ENCODE measurements at places on chromosomes 12 and 14. TPM values are rescaled to one million over a fixed set of nuclear protein-coding genes. Genes with fewer than 3 reads are reported as not detected.
A peak's percentile ranks its signal among the peaks of the same experiment; 100 is the strongest.

DNA sequence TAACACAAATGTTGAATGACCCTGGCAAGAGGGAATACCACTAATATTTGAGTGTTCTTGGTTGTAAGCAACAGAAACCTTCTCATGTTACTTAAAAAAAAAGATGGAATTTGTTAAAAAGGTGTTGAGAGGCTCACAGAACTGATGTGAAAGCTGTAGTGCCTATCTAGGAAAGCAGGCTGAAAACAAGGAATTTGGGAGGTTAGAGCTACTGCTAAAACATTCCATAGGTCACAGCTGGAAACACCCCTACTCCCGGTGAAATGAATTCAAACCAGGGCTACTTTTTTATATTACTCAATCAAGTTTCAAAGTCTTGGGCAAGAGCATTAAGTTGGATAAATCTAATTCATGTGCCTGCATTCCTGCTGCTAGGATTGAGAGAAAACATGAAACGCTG lies 104.1 kb downstream of the SLC35F4 start:
- DNase-seq = no peak

DNA sequence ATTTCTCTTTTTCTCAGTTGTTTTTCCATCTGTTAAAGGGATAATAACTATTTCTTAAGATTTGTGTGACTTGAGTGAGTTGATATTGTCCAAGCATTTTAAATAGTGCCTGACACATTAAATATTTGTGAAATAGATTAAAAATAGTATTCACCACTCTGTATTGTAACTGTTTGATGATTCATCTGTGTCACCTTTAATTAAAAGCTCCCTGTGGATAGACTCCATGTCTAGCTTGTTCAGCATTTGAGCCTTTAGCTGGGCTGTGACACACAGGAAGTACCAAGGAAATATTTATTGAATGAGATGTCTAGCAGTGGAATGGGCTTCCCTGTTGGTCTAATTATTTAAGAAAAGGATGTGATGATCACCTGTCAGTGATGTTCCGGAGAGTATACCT lies 1.8 kb upstream of the GLIPR1L2 start:
- DNase-seq = peak; percentile 67

The ZNF891 gene
- 1.2 TPM for total RNA-seq

GRCh38 chr12:101322480-101322879 lies 42.6 kb downstream of the UTP20 start:
- DNase-seq = no peak

The PDZRN4 gene
- not detected for total RNA-seq

GRCh38 chr12:2963760-2964292 lies 4.6 kb downstream of the TEAD4 start:
- DNase-seq = peak; percentile 39

DNA sequence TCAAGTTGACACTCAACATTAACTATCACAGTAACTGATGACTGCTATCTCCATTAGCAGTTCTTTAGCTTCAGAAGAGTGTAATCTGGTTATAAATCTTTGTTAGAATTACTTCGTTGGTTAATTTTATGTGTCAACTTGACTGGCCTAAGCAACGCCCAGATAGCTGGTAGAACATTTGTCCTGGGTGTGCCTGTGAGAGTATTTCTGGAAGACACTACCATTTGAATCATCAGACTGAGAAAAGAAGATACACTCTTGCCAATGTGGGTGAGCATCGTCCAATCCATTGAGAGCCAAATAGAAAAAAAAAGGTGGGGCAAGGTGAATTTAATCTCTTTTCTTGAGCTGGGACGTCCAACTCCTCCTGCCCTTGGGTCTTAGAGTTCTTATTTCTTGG lies 129.0 kb downstream of the IGF1 start:
- DNase-seq = no peak

- DNase-seq = no peak
Observed at GRCh38 chr12:110821917-110822316, 24.9 kb upstream of the CCDC63 start.

The MYH6 gene
- not detected for total RNA-seq

GRCh38 chr12:52682938-52683574 lies 2.8 kb upstream of the KRT1 start:
- no peak for DNase-seq

GRCh38 chr12:29320295-29321085 lies 60.5 kb downstream of the ERGIC2 start:
- DNase-seq = peak; percentile 98

GRCh38 chr12:105426766-105427165 lies 96.3 kb downstream of the C12orf75 start:
- no peak for DNase-seq

The TCL1A gene
- total RNA-seq = not detected

DNA sequence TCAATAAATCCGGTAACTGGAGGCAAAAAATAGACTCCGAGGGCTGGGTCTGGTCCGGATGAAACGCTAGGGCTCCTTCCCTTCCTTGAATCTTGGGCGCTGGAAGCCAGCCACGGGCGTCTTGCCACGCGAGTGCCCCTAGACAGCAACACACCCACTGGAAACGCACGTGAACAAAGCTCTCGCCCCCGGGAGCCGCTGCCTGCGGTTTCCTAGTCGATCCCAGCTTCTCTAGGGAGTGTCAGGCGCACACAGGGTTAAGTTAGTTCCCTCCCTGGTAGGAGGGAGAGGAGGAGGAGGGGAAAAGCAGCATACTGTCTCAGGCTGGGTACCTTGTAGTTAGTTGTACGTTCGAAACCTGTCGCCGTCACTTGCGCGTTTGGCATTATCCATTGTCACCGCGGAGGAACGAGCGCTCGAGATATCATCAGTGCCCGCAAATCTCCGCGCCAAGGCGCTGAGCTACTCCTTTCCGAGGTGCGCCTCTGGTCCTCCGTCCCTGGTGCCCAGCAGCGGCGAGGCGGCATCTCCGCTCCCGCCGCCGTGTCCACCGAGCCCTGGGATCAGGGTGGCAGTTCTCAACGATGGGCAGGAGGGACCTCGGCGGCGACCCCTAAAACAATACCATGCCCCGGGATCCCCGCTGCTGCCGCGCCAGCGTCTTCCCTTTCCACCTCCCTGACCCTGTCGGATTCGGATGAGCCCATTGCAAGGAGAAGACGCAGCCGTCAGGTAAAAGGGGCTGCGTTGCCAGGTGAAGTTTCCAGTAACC lies at the start of gene FLRT2:
Gene FLRT2 (plus strand): TSS at position 342 of the 772 bp plus-strand sequence. CDS start 91,371 bp downstream, outside the sequence.
- DNase-seq = peak; percentile 55

The IGFBP6 gene
- total RNA-seq = 973 TPM

DNA sequence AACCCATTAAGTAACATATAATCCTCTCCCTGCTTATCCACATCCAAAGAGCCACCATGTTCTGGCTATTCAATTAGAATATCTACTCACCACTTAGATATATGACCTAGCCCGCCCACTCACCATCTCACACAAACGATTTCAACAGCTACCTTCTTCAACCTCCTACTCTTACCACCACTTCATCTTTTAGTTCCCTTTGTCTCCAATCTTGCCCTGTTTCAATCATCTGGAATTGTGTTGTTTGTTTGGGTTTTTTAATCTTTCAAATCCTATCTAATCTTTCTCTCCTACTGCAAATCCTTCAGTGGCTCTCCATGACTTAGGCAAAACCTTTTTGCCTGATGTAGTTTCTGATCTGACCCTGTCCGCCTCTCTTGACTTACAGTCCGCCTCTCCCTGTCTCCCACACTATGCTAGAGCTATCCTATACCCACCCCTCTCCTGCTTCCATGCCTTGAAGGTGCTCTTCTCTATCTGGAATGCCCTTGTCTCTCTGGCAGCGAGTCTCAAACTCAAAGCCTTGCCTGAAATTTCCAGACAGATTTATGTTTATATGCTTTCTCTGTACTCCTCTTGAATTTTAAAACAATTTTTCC lies 161.0 kb upstream of the CRY1 start:
- DNase-seq = no peak

The STAC3 gene
- 0.26 TPM for total RNA-seq

- DNase-seq = no peak
Observed at GRCh38 chr12:116476227-116476822, 82.9 kb upstream of the MAP1LC3B2 start.

DNA sequence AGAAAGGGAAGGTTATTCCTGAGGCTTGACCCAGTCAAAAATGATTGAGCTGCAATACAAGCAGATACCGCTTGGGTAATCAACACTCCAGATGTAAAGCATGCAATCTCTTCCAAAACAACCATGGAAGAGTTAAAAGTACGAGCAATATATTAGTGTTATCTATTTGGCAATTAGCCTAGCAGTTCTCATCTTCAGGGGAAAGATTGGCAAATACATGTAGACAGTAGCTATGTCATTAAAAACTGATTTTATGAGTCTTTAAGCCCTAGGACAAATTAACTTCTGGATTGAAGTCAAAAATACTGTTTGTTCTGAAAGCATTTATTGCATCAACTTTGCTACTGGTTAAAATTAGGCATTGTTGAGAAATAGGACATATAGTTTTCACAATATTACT lies 9.3 kb upstream of the GYS2 start:
- no peak for DNase-seq

DNA sequence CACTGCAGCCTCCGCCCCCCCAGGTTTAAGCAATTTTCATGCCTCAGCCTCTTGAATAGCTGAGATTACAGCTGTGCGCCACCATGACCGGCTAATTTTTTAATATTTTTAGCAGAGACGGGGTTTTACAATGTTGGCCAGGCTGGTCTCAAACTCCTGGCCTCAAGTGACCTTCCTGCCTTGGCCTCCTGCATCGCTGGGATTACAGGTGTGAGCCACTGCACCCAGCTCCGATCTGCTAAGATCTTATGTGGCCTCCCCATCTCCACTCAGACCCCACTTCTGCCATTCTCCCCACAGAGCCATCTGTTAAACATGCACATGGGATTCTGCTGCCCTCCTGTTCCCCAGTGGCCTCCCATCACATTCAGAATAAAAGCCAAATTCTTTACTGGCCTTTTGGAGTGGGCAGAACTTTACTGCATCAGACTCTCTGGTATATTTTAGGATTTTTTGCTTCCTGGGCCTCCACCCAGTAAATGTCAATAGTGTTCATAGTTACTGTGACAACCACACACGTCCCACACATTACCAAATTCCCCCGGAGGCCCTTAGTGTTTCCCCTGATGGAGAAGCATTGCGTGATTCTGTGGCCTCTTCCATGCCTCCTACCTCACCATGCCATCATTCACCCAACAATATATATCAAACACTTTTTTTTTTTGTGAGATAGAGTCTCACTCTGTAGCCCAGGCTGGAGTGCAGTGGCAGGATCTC lies 96.3 kb downstream of the PTPN11 start:
- DNase-seq = no peak

DNA sequence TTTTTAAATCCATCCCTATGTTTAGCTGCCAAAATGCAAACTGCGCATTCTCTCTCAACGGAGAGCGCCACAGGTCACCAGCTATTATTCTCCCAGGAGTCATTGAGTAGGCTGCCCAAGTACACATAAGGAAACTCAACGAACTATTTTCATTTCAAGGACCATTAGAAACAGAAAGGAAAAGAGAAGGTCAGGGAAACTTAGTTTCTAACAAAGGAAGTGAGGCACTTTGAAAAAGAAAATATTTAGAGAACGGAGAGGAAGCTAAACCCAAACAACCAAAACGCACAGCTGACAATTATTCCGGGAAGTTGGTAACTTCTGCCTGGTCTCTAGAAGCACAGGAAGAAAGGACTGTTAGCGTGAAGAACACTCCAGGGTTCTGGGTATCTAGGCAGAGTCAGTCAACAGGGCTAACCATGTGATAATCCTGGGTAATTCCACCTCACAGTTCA lies 23.5 kb downstream of the GPHB5 start:
- no peak for DNase-seq

The HOXC12 gene
- not detected for total RNA-seq

GRCh38 chr14:61321385-61322010 lies at the start of gene PRKCH:
PRKCH (plus strand) TSS chr14:61321579; CDS start chr14:61322102, 523 bp downstream.
- peak; percentile 44 for DNase-seq

- peak; percentile 65 for DNase-seq
Observed at GRCh38 chr12:6828781-6829535, 751 bp downstream of the P3H3 start.

The CLEC1A gene
- not detected for total RNA-seq

The WNT1 gene
- total RNA-seq = not detected

DNA sequence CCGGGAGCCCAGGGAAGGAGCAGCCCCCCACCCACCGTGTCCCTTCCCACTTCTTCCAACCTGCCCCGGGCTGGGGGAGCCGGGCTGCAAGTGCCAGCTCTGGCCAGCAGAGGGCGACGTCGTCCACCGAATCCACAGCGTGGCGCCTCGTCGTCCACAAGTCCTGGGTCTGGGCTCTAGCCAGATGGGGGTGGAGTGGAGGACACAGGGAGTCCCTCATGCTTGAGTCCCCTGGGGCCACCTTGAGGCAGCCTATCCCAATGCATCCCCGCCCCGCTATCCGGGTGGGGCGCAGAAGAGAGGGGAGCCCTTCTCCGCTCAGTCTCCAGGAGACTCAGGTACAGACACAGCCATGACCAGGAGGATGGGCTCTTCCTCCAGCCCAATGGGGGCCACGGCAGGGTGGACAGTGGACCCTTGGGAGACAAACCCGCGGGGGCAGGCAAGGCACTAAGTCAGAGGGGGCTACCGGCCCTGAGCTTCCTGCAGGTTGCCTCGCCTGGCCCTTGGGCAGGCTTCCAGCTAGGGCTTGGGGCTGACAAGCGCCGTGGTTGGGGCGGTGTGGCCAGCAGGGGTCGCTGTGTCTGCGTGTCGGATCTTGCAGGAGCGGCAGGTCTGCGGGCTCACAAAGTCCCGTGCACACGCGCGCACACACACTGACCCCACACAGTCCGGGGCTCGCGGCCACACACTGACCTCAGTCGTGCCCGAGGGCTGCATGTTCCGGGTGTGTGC lies 5.5 kb downstream of the AQP5 start:
- peak; percentile 70 for DNase-seq

DNA sequence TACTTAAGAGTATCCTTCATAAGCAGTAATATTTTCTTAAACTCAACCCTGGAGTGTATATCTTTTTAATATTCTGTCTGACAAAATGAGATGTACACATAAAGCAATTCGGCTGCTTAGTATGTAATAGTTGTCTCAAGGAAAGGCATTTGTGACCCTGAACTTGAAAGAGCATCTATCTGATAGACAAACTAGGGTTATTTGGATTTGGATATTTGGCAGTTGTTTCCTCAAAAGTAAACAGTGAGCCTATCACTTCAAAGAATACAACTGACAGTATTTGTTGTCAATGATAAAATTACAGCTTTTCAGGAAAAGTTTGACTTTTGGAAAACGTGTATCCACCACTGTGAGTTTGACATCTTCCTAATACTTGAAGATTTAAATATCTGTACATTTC lies 123.4 kb downstream of the TGFB3 start:
- DNase-seq = no peak

The ISCA2 gene
- 17.7 TPM for total RNA-seq

The MANSC4 gene
- 0.17 TPM for total RNA-seq

DNA sequence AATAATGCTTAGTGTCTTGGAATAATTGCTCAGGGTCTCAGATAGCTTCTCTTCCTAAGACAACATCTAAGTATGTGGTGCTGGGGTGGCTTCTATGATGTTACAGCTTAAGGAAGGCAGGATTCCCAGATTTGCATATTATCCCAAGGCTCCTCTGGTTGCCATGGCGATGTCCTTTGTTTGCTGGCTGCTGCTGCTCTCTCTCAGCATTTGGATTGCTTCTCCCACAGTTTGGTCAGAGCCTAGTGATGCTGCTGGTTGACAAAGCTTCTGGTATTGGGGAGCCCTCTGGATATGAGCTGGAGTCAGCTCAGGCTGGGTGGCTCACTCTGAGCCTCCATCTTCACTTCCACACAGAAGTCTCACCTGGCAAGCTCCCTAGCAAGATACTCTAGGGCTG lies 56.4 kb upstream of the FBXO33 start:
- DNase-seq = peak; percentile 2

Measured in fibroblast of lung (primary cell).